ELR (cell line): ENCODE measurements at places on chromosomes 6 and 20.
A peak's percentile ranks its signal among the peaks of the same experiment; 100 is the strongest.

GRCh38 chr6:166908811-166909210, 47.5 kb downstream of the RNASET2 start:
- no peak for DNase-seq

GRCh38 chr6:119170103-119170446, 91.6 kb upstream of the FAM184A start:
- DNase-seq, result no peak

DNA sequence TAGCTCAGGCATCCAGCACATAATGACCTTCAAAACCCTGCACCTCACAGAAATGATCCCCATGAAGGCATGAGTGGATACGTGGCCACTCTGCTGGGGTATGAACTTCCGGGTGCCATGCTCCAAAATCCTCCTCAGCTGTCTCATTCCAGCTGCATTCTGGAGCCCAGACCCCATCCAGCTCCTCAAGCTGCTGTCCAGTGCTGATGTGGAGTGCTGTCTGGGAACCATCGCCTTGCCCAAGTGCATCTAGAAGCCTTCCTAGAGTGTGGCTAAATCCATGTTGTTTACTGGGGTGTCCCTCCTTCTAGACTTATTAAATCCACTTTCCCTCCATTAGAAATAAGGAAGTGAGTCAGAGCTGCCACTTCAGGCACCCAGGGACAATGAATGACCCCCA, 130.8 kb upstream of the PTPRT start:
- DNase-seq, result no peak

GRCh38 chr6:127342296-127342945, 988 bp downstream of the ECHDC1 start:
- peak; percentile 51 for DNase-seq

- DNase-seq, result no peak
Measured at GRCh38 chr20:39825524-39825923, 863.4 kb downstream of the DHX35 start.
